ENCODE measurements at places on chromosomes 6 and 20. TPM values are rescaled to one million over a fixed set of nuclear protein-coding genes. Genes with fewer than 3 reads are reported as not detected.

HNF4A gene
- total RNA-seq = 0.78 TPM

- no peak for DNase-seq
Measured at GRCh38 chr6:31285486-31285885, 13.6 kb upstream of the HLA-C start.

CD24 gene
- 6.6 TPM for total RNA-seq

DNA sequence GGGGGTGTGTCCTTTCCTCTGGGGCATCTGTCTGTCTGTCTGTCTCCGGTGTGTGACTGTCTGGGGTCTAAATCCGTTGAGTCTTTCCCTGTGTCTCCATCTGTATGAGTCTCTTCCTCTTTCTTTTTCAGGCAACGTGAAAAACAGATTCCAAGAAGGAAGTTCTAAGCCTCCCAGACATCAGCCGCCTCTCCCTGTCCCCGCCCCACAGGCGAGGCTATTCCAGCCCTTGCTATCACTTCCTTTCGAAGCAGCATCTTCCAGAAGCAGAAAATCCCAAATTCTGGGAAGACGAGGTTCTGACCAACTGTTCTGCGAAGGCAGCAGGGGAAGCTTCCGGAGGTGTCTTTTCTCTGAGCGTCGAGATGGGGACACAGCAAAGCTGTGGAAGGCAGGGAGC, 34.0 kb downstream of the PMEPA1 start:
- DNase-seq = no peak

DNA sequence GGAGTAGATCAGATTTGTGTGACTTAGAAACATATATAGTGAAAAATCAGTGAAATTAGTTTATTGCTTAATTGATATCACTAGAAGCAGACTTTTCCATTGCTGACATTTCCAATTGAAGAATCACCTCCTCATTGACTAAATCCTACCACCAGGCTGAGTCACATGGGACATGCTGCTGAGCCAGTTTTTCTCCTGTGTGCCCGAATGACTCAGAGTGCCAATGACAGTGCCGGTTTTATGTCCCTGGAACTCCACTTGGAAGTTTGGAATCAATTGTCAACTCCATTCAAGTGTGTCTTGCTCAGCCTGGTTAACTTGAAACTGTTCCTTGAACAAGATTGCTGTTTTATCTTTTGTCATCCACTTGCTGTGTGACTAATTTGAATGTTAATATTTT, 316.1 kb upstream of the PRDM1 start:
- no peak for DNase-seq

ADTRP gene
- not detected for total RNA-seq

Data from thoracic aorta (tissue), 2 donors.